ENCODE measurements at places on chromosomes 11 and 22.

- no peak for DNase-seq
These were observed 63.3 kb downstream of the TRIM44 start for GRCh38 chr11:35725885-35726284.

- no peak for DNase-seq
These were observed 11.2 kb downstream of the LARGE1 start for GRCh38 chr22:33909075-33909458.

DNA sequence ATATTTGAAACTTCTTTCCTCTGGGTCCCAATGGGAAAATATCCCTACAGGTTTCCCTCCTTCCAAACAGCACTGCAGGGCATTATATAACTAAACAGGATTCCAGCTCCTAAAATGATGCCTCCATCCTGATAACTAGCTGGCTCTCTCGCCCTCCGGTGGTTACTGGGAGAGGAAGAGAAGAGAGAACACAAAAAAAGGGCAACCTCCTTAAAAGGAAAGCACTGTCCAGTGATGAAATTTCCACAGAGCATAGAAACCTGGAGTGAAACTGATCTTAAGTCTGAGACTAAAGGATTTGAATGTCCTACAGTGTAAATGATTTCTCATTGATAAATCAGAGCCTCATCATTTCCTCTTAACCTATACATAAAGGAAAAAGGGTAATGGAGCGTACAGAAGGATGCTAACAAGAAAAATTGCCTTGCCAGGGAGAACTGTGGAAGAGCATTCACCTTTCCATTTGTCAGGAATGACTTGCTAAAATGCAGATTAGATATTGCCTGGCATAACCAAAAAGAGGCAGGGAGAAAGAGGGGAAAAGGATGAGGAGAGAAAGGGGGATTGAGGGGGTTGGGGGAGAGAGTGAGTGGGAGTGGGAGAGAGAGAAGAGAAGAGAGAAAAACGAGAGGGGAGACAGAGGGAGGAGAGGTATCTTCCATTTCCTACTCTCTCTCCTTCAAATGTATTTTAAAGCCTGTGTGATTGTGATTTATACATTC, 121.3 kb downstream of the APOL5 start:
- no peak for DNase-seq

- no peak for DNase-seq
These were observed 39.7 kb downstream of the NECTIN1 start for GRCh38 chr11:119689302-119689701.

- no peak for DNase-seq
These were observed 241.3 kb upstream of the NCAM1 start for GRCh38 chr11:112719736-112720525.

DNA sequence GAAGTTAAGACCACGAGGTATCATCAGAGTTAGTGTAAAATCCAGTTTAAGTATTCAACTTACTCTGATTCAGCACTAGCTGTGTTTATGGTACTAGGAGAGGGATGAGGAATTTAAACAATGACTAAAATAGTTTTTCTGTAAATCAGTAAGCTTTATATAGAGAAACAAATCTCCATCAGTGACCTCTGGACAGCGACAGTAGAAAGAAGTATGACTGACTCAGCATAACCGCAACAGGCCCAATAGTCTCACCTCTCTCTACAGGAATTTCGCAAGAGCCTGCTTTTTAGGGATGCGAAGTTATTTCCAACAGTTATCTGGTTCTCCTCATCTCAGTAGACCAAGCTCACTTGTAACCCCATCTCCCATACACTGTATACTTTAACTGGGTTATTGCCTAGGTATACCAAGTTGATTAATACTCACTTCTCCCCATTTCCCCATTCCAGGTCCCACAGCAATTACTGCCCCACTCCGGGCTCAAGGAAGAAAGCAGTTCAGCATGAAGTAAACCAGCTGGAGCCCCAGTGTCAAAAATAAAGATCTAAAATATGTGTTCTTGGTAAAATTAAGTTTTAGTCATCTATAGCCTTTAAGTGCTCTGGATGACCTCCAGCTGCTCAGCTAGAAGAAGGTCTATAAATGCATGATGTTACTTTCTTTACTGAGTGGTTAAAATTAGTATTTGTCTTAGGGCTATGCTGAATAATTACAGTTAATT, 770.6 kb upstream of the CCDC90B start:
- no peak for DNase-seq
